ENCODE measurements at places on chromosomes 16 and 17. TPM values are rescaled to one million over a fixed set of nuclear protein-coding genes. Genes with fewer than 3 reads are reported as not detected.
A peak's percentile ranks its signal among the peaks of the same experiment; 100 is the strongest.

- DNase-seq: no peak
Observed at GRCh38 chr16:73058616-73059409, 10.9 kb upstream of the ZFHX3 start.

DNA sequence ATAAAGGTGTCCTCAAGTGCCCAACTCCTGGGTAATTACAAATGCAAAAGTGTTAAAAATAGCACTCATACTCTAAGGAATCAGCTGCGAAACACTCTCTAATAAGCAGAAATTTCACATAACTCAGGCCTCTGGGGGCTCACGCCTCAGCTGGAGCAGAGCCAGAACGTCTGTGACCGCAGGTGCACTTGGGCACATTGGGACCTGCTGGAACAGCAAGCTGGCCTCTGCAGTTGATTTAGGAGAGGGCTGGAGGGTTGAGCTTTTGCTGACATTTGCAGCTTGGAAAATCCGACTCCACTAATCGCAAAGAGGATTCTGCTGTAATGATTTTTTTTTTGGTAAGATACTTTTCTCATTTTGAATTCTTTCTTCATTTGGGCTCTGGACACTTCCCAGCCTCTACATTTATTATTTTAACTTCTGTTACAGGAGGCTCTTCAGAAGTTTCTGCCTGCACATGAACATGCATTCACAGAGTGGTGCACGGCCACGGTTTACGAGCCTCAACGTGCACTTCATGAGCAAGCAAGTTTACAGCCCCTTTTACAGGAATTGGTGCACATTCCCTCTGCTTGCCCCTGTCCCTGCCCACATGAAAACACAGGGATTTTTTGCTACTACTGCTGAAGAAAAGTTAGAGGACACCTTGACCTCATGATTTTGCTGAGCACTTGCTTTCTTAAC lies 4.1 kb upstream of the SNTB2 start:
- no peak for DNase-seq

Gene TEX2
- polyA plus RNA-seq: 20.3 TPM

- no peak for DNase-seq
Observed at GRCh38 chr16:86640265-86640843, 62.0 kb downstream of the FOXL1 start.

DNA sequence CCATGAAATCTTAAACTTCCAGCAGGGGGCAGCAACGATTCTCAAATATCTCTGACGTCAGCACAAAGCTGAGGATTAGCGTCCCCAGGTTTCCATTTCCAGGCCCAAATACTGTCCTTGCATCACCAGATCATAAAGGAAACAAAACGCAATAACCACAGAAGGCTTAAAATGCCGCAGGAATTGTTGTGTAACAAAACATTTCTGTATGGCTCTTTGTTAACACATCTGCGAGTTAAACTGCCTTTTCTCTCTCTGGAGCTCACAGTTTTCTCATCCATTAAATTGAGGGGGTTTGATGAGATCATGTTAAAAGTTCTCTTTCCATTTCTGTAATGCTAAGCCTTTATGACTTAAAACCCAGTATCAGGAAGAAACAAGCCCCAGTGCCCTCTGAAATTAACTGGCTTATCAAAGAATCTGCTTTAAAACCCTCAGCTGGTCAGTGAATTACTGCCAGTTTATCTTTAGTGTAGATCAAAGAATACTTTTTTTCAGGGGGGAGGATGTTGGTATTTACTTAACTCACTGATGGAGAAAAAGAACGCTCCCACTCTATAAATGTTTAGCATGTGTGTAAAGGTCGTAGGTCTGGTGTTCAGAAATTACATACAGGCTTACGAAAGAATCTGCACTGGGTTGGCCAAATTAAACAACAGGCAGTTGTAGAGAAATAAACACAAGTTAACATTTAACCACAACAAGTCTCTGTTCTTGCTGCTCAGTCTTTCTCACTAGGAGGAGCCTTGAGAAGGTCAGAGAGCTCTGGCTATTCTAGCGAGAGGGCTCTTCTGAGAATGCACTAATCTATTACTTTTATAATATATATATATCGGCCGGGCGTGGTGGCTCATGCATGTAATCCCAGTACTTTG lies 10.6 kb upstream of the TERF2 start:
- peak; percentile 92 for DNase-seq

DNA sequence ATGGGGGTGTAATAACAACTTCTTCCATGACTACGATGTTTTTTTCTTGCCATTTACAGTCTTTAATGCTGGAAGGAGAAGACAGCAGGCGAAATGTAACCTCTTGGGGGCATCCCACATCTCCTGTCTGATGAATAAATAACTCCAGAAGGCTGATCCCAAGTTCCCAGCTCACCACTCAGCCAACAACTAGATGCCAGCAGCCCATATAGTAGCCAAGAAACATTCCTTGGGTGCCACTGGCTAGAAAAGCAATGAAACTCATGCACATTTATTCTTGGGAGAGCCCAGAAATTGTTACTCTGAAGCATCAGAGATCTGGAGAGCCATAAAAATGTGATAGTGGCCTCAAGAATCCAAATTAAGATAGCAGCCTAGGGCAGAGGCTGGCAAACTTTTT lies 22.7 kb upstream of the TMEM101 start:
- no peak for DNase-seq
